ENCODE measurements at places on chromosomes 7 and 10.

DNA sequence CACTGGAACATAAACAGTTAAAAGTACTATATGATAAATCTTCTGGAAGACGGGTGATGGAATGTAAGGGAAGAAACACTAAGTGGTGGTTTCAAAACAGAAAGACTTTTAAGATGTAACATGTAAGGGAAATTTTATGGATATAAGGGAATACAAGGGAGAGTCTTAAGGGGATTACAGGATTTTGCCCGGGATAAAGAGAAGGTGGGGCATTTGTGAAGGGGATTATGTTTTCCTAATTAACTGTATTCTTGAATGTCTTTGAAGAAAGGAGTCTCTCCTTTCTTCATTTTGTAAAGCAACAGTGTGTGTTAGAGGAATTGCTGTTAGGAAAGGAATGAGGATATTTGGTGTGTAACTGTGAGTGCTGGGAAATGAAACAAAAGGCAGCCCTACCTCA, 745.2 kb downstream of the AUTS2 start:
- no peak for DNase-seq
- no peak overlapping the region for H3K27ac ChIP-seq
- no peaks in the 10 kb centered on the region for H3K27me3 ChIP-seq
- H3K4me3 ChIP-seq: no peak overlapping the region
- no peaks in the 10 kb centered on the region for H3K4me1 ChIP-seq

DNA sequence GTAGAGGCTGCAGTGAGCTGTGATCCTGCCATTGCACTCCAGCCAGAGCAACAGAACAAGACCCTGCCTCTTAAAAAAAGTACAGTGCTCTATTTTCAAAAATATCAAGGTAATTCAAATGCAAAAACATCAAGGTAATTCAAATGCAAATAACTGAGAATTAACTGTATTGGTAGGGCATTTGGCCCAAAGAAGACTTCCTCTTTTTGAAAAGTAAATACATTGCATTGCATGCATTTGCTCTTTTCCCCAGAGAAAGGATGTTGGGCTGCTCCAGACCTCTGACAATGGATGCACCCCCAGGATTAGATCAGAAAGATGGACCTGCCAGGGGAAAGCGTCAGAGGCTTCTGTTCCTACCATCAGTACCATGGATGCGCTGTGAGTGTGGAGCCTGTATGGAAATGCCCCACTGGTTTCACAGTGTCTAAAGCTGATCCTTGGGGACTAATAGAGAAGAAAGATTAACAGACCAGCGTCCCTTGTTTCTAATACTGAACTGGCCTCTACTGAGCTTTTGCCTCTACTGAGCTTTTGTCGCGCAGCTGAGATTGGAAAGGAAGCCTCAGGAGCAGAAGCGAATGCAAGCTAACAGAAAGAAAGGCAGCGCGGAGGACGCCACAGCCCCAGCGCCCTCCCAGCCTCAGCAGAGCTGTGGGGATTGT, 93.5 kb upstream of the LYZL2 start:
- no peaks in the 10 kb centered on the region for H3K27me3 ChIP-seq
- no peak overlapping the region for H3K4me3 ChIP-seq
- no peak for DNase-seq
- H3K27ac ChIP-seq: no peak overlapping the region
- no peaks in the 10 kb centered on the region for H3K36me3 ChIP-seq

DNA sequence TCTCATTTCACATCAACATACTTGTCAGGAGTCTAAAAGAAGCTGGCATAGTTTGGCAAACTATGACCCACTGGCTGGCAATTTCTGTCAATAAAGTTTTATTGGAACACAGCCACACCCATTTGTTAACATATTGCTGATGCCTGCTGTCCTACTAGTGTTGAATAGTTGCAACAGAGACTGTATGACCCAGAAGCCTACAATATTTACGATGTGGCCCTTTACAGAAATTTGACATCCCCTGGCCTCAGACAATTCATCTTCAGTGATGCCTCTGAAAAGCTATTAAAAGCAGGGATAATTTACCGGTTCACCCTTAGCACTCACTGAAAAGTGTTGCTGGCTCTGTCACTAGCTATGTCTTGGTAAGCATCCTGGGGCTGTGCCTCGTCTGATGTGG, 155.2 kb downstream of the ARID5B start:
- no peak for DNase-seq
- no peaks in the 10 kb centered on the region for H3K36me3 ChIP-seq

- no peaks in the 10 kb centered on the region for H3K27me3 ChIP-seq
- H3K4me3 ChIP-seq: no peak overlapping the region
- H3K36me3 ChIP-seq: no peaks in the 10 kb centered on the region
- H3K27ac ChIP-seq: no peak overlapping the region
- DNase-seq: no peak
Measured at GRCh38 chr7:43531700-43532099, 51.2 kb upstream of the STK17A start.

- no peaks in the 10 kb centered on the region for H3K36me3 ChIP-seq
- H3K4me1 ChIP-seq: no peaks in the 10 kb centered on the region
- H3K4me3 ChIP-seq: no peak overlapping the region
- no peak overlapping the region for H3K27ac ChIP-seq
Measured at GRCh38 chr10:88979153-88979562, 11.4 kb upstream of the FAS start.

DNA sequence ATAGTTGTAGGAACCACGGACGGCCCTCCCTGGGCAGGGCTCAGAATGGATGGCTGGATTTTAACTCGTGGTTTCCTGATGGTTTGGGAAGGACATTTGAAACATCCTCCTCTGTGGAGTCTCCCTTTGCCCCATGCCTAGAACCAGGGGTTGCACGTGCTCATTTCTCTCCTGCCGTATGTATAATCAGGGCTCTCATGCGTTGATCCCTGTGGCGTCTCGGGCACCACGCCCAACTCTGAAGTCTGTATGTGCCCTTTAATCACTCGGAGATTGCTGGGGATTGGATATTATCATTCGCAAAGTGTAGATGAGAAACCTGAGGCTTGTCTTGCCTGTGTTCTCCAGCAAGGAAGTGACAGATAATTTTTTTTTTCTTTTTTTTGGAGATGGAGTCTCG, 257.1 kb downstream of the CAMK1D start:
- peak; percentile 72 for DNase-seq
- H3K27ac ChIP-seq: peak overlapping the region; percentile 68
- peak overlapping the region; percentile 13 for H3K4me3 ChIP-seq
- no peaks in the 10 kb centered on the region for H3K27me3 ChIP-seq

DNA sequence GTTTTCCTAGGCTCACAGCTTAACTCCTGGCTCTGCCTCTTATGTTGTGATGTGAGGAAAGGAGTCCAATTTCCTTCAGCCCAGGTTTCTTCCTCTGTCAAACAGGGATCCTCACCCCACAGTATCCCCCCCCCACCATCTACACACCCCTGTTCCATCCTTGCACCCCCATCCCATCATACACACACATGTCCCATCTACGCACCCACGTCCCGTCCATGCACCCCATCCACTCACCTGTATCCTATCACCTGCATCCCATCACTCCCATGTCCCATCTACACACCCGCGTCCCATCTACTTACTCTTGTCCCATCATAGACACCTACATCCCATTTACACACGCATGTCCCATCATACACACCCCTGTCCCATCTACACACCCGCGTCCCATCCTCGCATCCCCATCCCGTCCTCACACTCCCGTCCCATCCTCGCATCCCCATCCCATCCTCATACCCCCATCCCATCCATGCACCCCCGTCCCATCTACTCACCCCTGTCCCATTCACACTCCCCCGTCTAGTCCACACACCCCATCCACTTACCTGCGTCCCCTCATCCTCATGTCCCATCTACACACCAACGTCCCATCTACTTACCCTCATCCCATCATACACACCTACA, 117.3 kb downstream of the TRRAP start:
- H3K27ac ChIP-seq: no peak overlapping the region
- H3K4me1 ChIP-seq: no peaks in the 10 kb centered on the region
- DNase-seq: no peak
- H3K27me3 ChIP-seq: no peaks in the 10 kb centered on the region
- H3K4me3 ChIP-seq: no peak overlapping the region

- no peak for DNase-seq
- no peaks in the 10 kb centered on the region for H3K27me3 ChIP-seq
- H3K4me1 ChIP-seq: no peaks in the 10 kb centered on the region
Measured at GRCh38 chr10:58253184-58253583, 14.5 kb downstream of the IPMK start.

DNA sequence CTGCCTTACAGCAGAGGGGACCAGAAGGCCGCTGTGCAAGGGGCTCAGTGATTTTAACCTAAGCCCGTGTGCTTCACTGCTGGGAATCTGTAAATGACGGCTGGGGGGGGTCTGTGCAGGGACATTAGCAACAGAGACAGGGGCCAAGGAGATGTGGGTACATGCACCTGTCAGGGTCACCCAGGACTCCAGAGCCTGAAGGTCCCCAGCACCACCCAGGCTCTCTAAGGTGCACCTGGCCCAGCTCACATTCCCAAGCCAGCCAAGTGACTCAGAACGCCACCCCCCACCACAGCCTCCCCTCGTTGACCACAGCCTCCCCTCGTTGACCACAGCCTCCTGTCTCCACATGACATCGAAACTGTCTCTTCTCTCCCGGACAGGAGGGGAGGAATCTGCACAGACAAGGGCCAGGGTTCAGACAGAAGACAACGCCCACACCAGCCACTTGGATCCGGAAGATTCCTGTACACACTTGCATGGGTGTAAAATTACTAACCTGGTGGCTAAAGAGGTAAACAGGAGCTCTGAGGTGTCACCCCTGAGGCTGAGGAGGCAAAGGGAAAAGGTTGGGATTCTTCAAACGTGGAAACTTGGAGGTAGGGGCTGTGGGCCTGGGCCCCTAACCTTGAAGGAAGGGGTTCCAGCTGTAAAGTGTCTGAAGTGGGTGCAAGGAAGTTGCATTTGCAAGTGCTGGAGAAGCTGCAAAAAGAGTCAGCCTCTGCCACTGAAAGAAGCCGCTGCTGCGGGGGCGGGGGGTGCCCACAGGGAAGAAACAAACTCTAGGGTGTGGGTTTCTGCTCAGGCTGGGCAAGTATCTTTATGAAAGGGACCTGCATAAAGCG, 27.0 kb downstream of the CALML3 start:
- H3K36me3 ChIP-seq: no peaks in the 10 kb centered on the region
- DNase-seq: peak; percentile 90
- H3K27ac ChIP-seq: peak overlapping the region; percentile 76
- no peaks in the 10 kb centered on the region for H3K27me3 ChIP-seq
- peaks cover 21% of the 10 kb centered on the region for H3K4me1 ChIP-seq

GRCh38 chr7:92783260-92784201, 52.8 kb downstream of the CDK6 start:
- H3K27ac ChIP-seq: peak overlapping the region; percentile 11
- no peaks in the 10 kb centered on the region for H3K36me3 ChIP-seq
- H3K27me3 ChIP-seq: no peaks in the 10 kb centered on the region
- H3K4me1 ChIP-seq: peaks cover 7% of the 10 kb centered on the region

GRCh38 chr7:50085344-50085743, 7.7 kb downstream of the ZPBP start:
- H3K27ac ChIP-seq: no peak overlapping the region
- DNase-seq: no peak
- H3K4me3 ChIP-seq: no peak overlapping the region
- no peaks in the 10 kb centered on the region for H3K27me3 ChIP-seq
- no peaks in the 10 kb centered on the region for H3K4me1 ChIP-seq

DNA sequence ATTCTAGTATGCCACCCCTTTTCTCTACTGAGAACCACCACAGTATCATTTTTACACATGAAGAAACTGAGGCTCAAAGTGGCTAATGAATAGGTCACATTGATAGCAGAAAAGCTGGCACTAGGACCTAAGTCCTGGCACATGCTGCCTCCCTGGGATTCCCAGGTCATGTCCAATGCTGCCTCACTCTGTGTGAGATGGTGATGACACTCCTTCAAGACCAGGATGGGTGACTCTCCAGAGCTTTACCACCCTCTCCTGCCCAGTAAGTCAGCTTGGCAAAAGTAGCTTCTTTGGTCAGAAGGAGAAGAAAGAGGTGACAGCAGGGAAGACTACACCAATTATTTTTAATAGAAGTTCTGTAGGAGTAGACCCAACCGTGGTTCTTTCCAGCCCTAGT, 13.3 kb upstream of the AKR1B10 start:
- DNase-seq: no peak
- H3K4me3 ChIP-seq: no peak overlapping the region
- no peak overlapping the region for H3K27ac ChIP-seq
- no peaks in the 10 kb centered on the region for H3K36me3 ChIP-seq
- no peaks in the 10 kb centered on the region for H3K27me3 ChIP-seq

- H3K4me3 ChIP-seq: no peak overlapping the region
- no peaks in the 10 kb centered on the region for H3K36me3 ChIP-seq
- no peaks in the 10 kb centered on the region for H3K27me3 ChIP-seq
- no peaks in the 10 kb centered on the region for H3K4me1 ChIP-seq
- no peak for DNase-seq
Measured at GRCh38 chr10:106185951-106186350, 978.6 kb downstream of the SORCS1 start.

GRCh38 chr7:139232377-139232717, 1.3 kb downstream of the UBN2 start:
- DNase-seq: no peak
- H3K4me1 ChIP-seq: no peaks in the 10 kb centered on the region
- no peaks in the 10 kb centered on the region for H3K36me3 ChIP-seq
- H3K4me3 ChIP-seq: peak overlapping the region; percentile 89
- H3K27me3 ChIP-seq: no peaks in the 10 kb centered on the region

GRCh38 chr7:25698451-25699113, 453.4 kb upstream of the NFE2L3 start:
- H3K4me1 ChIP-seq: no peaks in the 10 kb centered on the region
- no peak overlapping the region for H3K27ac ChIP-seq
- H3K27me3 ChIP-seq: no peaks in the 10 kb centered on the region
- no peaks in the 10 kb centered on the region for H3K36me3 ChIP-seq
- H3K4me3 ChIP-seq: no peak overlapping the region

DNA sequence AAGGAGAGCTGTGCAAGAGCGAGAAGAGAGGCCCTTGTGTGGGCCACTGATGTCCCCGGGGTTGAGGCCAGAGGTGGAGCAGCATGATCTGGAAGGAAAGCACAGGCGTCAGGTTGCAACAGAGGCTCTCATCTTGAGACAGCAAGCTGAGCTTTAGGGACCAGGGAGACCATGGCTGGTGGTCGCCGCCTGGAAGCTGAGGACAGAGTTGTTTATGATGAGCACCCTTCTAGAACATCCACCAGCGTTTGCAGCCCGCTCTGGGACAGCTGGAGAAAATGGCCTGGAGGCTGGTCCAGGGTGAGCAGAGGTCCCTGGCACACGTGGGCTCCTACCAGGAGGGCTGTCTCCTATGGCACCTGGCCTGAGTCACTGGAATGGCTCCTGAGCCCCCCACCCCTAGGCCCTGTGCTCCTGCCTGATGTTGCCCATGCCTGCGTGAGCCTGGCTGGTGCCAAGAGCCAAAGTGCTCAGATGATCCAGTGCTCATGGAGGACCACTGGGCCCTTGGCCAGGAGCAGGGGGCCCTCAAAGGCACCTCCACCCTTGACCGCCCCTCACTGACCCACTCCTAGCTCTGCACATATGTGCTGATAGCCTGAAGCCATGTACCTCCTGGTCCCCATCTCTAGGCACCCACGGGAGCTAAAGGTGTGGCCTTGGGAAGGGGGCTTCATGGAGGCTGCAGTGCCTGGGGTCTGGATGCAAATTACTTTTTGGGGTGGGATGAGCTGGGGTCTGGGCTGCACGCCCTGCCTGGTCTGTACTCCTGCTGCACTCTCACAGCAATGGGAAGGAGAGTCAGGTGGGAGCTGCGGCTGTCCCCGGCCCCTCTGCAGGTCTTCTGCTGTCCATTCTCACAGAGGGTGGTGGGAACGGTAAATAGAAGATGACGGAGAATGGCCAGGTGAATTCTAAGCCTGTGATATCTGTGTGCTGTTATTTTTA, 40.1 kb upstream of the RET start:
- no peak overlapping the region for H3K4me3 ChIP-seq
- H3K27me3 ChIP-seq: no peaks in the 10 kb centered on the region
- H3K36me3 ChIP-seq: no peaks in the 10 kb centered on the region
- H3K4me1 ChIP-seq: no peaks in the 10 kb centered on the region
- H3K27ac ChIP-seq: no peak overlapping the region
- no peak for DNase-seq
